ENCODE measurements at places on chromosomes 12 and 14.

GRCh38 chr14:105118646-105119407 is 49.7 kb downstream of the JAG2 start:
- DNase-seq, result no peak

GRCh38 chr14:26293909-26294308 is 303.9 kb downstream of the NOVA1 start:
- DNase-seq, result no peak

GRCh38 chr12:120175537-120175936 is 19.0 kb downstream of the GCN1 start:
- no peak for DNase-seq

GRCh38 chr14:29820785-29821184 is 106.9 kb downstream of the PRKD1 start:
- no peak for DNase-seq

DNA sequence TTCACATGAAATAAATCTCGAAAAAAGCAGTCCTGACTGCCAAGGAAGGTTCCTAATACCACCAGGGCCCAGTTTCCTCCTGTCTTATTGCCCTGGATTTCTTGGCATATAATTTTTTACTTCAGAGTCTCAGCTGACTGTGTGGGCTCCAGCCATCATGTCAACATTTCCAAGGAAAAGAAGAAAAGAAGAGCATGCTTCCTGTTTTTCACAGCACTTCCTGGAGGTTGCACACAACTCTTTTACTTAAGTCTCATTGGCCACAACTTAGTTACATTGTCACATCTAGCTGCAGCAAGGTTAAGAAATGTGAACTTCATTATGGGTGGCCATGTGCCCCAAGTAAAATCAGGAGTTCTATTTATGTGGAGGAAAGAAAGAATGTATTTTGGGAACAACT is 24.3 kb downstream of the DACT1 start:
- DNase-seq, result no peak

GRCh38 chr12:121537814-121538698 is 42.8 kb downstream of the KDM2B start:
- peak; percentile 19 for DNase-seq

GRCh38 chr12:91357381-91357780 is 174.8 kb upstream of the DCN start:
- DNase-seq, result no peak

- DNase-seq, result no peak
Observed at GRCh38 chr14:96682401-96682800, 114.8 kb upstream of the VRK1 start.

GRCh38 chr12:71567537-71567936 is 96.1 kb downstream of the ZFC3H1 start:
- no peak for DNase-seq

- no peak for DNase-seq
Observed at GRCh38 chr12:7994731-7995205, 37.7 kb upstream of the FOXJ2 start.

DNA sequence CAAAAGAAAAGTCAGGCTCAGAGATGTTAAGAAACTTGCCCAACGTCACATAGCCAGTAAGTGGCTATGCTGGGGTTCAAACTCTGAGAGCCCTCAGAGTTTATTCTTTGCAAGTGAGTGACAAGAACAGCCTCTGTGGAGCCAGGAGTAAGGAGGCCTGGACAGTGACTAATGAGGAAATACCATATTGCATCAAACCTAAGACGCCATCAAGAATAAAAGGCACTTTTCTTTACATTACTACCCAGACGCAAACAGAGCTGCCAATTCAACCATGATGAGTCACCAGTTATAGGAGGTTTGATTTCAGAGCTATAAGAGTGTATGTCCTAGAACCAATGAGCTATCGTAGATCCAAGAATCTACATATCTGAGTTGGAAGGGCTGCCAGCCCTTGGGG is 9.4 kb downstream of the TNFRSF1A start:
- DNase-seq, result no peak

DNA sequence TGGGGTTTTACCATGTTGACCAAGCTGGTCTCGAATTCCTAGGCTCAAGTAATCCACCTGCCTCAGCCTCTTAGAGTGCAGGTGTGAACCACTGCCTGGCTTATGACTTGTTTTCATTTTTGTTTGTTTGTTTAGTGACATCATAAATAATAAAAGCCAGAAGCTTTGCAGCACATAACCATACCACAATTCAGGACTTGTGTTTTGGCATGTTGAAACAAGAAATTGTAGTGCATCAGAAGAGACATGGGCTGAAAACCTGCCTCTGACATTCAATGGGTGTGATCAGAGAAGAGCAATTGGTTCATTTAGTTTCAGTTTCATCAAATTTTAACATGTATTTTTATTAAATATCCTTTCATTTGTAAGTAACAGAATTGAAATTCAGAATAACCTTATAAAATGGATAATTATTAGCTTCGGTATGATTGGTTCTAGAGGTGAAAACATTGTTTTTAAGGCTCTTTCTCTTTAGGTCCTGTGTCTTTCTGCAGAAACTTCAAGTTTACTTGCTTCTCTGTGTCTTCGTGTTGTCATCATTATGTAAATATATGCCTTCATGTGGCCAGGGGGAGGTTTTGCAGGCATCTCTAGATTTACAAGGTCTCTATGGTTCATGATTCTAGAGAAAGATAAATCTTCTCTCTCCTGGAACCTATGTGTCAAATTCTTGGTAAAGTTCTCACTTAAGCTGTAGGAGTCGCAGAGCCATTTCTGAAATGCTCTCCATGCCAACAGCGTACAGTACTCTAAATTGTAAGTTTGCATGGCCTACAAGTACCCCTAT is 312.0 kb downstream of the KCNC2 start:
- DNase-seq, result peak; percentile 27

GRCh38 chr12:130949806-130950205 is 3.9 kb upstream of the ADGRD1 start:
- DNase-seq, result no peak

- DNase-seq, result no peak
Observed at GRCh38 chr12:76081909-76082308, 2.6 kb downstream of the NAP1L1 start.

DNA sequence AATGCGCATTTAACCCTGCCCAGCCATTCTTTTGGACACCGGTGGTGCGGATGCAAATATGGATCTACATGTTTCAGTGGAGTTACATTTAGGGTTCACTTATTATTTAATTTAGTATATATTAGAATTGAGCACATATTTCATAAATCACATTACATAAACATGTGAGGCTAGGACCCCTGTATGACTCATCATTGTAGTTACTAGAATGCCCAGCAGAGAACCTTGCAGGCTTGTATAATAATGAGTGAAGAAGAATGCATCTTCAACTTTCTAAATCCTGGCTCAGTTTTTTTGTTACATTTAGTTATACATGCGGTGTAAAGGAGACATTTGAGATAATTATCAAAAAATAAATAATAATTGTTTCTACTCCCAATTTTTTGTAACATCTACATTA is 369.0 kb downstream of the ATP23 start:
- DNase-seq, result no peak

GRCh38 chr12:125105600-125105999 is 40.4 kb downstream of the AACS start:
- DNase-seq, result no peak

DNA sequence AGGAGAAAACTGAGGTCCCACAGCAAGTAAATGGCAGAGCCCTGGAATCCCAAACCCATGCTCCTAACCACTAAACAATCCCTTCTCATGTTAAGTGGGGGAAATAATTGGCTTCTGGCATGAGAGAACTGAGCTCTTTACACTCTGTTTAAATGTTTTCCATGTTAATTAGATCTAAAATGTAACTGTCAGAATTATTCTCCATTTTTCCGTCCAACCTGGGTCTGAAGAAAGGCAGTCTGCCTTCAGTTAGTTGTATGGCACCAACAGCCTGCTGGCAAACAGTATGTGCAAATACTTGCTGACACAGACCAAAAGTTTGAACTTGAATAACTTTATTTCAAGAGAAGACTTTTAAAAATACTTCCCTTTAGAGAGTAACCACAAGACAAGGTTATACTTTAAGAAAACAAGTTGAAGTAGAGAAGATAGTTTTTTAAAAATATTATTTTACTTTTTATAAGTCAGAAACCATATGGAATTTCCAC is 59.7 kb downstream of the E2F7 start:
- DNase-seq, result no peak

GRCh38 chr14:76498463-76498935 is 122.6 kb downstream of the ESRRB start:
- DNase-seq, result no peak

DNA sequence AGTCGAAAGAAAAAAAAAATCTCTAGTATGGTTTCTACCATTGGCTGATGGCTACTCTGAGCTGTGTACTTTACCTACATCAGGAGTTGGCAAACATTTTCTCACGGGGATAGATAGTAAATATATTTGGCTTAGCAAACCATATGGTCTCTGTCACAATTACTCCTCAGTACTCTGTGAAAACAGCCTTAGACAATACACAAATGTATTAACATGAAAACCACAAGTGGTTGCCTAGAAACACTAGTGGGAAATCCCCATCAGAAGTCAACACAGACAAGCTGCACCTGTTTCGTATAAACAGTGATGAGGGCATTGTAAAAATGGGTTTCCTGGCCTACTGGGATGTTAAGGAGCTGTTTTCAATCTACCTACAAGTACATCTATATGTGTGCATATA is 84.6 kb upstream of the NAV3 start:
- DNase-seq, result peak; percentile 96

DNA sequence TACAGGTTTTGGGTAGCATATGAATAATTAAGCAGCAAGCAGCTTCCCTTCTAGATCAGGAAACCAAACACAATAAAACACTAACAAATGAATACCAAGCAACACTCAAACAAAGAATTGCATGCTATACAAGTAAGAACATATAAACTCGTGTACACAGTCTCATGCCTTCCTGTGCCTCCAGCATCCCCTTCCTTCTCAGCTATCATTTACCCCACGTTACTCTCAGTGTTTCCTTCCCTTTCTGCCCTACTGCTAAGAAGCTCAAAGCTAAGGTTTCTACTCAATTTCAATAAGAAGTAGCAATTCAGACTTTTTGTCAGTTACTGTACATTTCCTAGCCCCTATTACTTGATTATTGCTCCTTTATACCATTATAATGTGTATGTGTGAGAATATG is 81.0 kb downstream of the DUSP16 start:
- no peak for DNase-seq

- DNase-seq, result no peak
Observed at GRCh38 chr12:24742378-24742777, 206.5 kb downstream of the BCAT1 start.

DNA sequence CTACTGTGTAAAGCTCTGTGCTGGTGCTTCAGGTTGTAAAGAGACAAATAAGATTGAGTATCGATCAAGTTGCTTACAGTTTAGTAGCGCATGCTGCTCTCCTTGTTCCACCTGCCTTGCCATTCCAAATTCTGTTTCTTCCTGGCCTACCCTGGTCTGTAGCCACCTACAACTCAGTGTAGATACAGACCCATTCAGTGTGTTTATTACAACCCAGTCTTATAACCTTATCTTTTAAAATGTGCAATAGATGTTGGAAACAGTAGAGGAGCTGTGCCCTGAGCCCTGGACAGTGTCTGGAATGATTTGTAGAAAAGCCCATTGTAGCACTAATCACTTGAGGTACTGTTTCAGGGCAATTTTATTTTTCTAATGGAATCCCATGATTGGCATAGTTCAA is 68.5 kb downstream of the DIP2B start:
- DNase-seq, result no peak

DNA sequence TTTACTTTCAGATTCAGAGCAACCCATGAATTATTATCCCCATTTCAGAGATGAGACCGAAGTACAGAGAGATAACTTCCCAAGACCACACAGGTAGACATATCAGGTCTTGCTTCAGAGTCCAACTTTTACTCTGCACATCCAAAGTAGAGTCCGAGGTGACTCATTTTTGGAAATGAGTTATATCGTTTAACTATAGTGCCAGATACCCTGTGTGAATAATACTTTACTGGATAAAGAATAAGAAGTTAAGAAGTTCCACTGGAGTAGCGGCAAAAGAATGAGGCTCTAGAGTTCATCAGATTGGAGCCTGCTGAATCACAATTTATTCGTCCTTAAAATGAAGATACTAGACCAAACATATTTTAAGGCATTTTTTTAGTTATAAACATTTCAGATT is 124.7 kb downstream of the EPS8 start:
- DNase-seq, result no peak

GRCh38 chr12:131765961-131766360 is 55.1 kb downstream of the SFSWAP start:
- no peak for DNase-seq

DNA sequence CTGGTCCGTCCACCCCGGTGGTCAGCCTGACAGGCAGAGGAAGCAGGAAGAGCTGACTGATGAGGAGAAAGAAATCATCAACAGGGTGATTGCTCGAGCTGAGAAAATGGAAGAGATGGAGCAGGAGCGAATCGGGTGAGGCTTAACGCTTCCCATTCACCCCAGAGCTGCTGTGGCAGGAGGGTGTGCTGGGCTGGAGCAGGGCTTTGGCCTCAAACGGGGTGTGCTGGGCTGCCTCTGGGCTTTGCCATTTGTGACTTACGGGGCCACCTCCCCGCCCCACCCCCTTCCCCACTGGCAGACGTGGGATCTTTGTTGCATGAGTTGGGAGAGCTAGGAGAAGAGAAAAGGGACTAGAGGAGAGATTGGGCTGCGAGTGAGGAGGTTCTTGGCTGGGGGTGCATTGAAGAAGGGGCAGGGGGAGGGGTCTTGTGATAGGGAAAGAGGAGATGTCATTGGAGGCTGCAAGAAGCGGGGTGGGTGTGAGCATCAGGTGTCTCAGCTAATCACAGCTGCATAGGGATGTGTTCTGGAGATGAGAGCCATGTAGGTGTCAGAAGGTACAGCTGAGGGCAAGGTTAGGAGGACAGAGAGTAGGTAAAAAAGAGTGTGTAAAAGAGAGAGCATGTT is 56.3 kb downstream of the RPH3A start:
- no peak for DNase-seq

DNA sequence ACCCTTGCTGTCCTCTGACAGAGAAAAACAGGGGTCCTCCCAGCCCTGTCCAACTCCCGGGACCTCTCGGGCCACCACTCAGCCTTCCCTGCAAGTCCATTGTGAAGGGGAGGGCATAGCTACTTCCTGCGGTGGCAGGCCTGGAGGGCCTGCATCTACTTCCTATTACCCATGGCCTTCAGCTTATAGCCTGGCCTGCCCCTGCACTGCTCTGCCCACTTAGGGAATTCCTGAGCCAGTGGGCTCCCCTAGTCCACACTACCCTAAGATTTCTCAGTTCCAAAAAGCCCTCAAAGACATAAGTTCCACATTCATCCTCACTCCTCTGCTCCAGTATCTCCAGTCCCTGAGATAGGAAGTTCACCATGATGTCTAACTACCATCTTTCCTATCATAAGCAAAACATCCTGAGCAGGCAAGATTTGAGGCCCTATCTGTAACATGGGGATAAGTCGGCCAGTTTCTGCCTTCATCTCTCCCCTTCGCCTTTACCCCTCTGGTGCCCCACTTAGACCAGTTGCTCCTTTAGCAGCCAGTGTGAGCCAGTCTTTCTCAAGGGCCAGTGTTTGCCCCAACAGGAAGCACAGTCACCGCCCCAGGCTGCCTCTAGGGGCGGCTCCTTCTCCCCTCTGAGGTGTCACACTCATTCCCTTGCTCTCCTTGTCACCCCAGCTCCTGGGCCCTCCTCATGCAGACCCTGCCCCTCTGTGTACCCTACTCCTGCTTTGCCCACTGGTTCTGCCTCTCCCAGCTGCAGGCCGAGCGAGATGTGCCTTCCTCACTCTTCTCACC is 10.9 kb downstream of the HDAC7 start:
- peak; percentile 76 for DNase-seq

- DNase-seq, result no peak
Observed at GRCh38 chr12:30794591-30795409, 40.0 kb upstream of the CAPRIN2 start.

GRCh38 chr12:52335598-52336262 is 14.5 kb upstream of the KRT83 start:
- DNase-seq, result no peak

GRCh38 chr12:119682639-119683252 is 14.8 kb downstream of the PRKAB1 start:
- DNase-seq, result no peak
